ENCODE measurements at places on chromosomes 6 and 20.

DNA sequence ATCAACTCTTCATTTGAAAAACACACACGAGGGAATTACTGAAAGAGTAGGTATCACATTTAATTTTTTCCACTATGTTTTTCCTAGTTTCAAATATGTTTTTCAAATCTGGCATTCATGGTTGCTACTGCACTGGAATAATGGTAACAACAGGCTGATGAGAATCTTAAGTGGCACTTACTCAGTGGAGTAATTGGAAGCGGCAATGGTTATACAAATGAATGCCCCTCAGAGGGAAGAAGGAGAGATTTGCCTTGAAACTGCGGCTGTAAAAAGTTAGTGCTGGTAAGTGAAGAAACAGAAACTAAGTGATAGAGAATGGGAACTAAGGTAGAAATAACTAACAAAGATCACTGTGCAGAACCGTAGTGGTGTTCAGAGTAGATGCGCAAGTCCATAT is 41.0 kb upstream of the PDE7B start:
- DNase-seq, result no peak

- no peak for DNase-seq
Measured at GRCh38 chr6:39861663-39862062, 69.5 kb downstream of the DAAM2 start.

DNA sequence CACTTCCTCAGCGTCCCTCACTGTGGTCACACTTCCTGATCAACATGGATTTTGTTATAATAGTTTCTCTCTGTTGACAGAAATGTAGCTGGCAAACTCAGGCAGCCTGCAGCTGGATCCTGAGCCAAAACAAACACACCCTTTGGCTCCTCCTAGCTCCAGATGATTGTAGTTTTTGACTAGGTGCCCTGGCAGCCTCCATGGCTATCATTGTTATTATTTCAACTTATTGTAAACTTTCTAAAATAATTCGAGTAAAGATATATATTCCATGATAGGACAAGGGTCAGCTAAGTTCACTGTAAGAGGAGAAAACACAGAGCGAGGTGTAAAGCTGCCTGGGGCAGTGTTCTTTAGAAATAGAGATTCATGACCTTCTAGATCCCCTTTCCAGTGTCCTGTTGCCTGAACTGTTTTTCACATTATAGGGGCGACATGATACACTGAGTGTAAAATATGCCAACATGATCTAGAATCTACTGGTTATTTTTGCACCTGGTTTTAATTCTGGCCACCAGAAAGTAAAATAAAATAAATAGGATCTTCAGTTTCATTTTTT is 98.2 kb upstream of the HDGFL1 start:
- peak; percentile 98 for DNase-seq

DNA sequence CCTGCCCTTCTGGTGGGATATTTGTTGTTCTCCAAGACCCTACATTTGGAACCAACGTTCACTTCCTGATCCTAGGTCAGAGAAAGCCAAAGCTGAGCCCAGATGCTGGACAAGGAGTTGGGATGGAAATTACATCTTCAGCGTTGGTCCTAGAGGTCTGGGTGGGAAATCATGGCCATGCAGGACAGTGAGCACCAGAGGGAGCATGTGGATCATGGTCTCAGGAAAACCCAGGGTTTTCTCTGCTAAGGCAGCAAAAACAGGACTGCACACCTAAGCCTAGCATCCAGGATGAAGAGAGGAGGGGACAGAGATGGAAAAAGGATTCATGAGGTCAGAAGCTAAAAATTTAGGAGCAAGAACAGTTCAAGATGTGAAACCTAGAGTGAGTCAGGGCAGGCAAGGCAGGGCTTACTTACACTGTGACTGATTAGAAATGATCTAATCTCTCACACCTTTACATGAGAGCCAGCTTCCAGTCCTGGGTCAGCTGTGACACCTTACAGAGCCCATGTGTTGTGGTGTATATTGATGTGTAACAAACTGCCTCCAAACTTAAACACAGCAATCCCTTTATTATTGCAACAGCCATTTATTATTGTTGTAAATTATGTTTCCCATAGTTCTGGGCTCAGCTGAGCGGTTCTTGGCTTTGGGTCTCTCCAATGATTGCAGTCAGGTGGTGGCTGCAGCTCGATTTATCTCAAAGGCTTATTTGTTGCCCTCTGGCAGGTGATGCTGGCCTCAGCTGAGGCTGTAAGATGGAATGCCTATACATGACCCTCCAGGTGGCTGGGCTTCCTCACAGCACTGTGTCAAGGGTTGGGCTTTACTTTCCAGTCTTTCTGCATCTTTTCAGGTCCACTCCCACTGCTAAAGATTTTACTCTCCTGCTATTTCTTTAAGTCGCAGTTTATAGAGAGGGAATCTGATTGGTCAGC is 6.5 kb downstream of the C20orf202 start:
- peak; percentile 16 for DNase-seq

GRCh38 chr6:165886169-165886568 is 223.1 kb upstream of the PDE10A start:
- DNase-seq, result no peak

- DNase-seq, result peak; percentile 79
Measured at GRCh38 chr20:47318586-47319516, 37.6 kb downstream of the ZMYND8 start.

DNA sequence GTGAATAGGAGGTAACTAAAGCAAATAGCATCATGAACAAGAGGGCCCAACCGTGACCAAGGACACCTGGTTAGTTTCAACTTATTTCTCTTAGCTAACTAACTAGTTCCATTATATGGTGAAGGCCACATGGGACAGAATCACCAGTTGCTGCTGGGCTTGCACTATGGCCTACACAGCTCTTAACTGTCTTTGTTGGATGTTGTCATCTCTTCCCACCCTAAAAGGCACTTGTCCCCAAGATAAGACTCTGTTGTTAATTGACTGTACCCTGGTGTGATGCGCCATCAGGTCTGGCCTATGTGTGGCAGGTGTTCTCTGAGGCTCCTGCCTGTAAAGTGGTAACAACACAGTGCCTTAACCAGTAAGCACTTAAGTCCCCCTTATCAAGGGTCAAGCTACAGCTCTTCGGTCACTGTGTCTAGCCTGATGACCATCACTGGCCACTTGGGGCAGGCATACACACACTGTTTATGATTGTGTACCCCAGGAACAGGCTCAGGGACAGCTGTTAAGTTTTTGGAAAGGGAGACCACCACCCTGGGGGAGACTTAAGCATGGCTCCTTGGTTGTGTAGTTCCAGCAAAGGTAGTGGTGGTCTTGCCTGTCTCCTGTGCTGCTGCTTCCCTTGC is 51.2 kb downstream of the CHD6 start:
- no peak for DNase-seq

- DNase-seq, result no peak
Measured at GRCh38 chr6:140777780-140778179, 1354.9 kb upstream of the GJE1 start.

GRCh38 chr6:35427851-35428321 is 24.3 kb upstream of the FANCE start:
- peak; percentile 53 for DNase-seq

DNA sequence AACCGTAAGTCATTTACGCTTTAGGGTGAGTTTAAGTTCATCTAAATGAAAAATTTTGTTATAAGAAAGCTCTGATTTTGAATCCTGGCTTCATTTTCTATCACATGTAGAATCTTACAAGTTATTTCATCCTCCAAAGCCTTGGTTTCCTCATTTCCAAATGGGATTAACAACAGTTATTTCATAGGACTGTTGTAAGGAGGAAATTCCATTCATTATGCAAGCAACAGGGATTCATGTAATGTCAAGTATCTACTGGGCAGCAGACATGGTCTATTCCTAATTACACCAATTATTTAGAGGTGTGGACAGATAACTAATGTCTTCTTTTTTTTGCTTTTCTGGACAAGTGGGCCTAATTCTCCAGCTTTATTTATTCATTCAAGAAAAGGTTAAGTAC is 154.0 kb downstream of the PDSS2 start:
- no peak for DNase-seq

- no peak for DNase-seq
Measured at GRCh38 chr6:75345413-75345812, 60.8 kb upstream of the TMEM30A start.

- peak; percentile 39 for DNase-seq
Measured at GRCh38 chr6:16432075-16433032, 194.0 kb downstream of the GMPR start.

GRCh38 chr20:11001302-11001701 is 327.5 kb upstream of the JAG1 start:
- no peak for DNase-seq

DNA sequence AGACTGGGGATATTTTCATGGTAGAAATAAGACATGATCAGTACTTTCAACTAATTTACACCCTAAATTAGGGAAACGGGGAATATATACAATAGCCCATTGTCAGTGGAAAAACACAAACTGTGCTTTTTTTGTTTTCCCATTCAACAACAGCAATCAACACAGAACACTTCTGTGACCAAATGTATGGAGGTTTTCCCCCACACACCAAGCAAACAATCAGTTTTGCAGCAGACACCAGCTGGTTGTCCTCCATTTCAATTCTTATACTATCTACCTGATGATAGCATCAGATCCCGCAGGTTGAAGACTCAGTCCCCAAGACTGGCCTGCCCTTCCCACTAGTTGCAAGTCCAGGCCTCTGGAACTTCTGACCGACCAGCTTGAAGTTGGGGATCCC is 4.5 kb downstream of the HINT3 start:
- DNase-seq, result no peak

- no peak for DNase-seq
Measured at GRCh38 chr6:109467696-109468095, 12.1 kb upstream of the MICAL1 start.

GRCh38 chr6:12013307-12013719 is 1.2 kb downstream of the HIVEP1 start:
- no peak for DNase-seq

GRCh38 chr6:111691345-111692225 is 85.9 kb upstream of the TRAF3IP2 start:
- DNase-seq, result no peak

- no peak for DNase-seq
Measured at GRCh38 chr6:31749301-31750036, 9.7 kb downstream of the MSH5 start.

- peak; percentile 10 for DNase-seq
Measured at GRCh38 chr6:129981598-129981997, 36.8 kb upstream of the L3MBTL3 start.

- DNase-seq, result no peak
Measured at GRCh38 chr20:3819411-3820047, 818 bp upstream of the AP5S1 start.
